ENCODE measurements at places on chromosomes 4 and X.
A peak's percentile ranks its signal among the peaks of the same experiment; 100 is the strongest.

- DNase-seq: no peak
These were observed 13.3 kb downstream of the NKX3-2 start for GRCh38 chr4:13530823-13531624.

GRCh38 chr4:147768113-147768512 lies 36.2 kb downstream of the ARHGAP10 start:
- peak; percentile 94 for DNase-seq

GRCh38 chr4:62490635-62491034 lies 1290.5 kb downstream of the ADGRL3 start:
- DNase-seq: no peak

GRCh38 chrX:136858007-136858756 lies 22.3 kb downstream of the RBMX start:
- no peak for DNase-seq

DNA sequence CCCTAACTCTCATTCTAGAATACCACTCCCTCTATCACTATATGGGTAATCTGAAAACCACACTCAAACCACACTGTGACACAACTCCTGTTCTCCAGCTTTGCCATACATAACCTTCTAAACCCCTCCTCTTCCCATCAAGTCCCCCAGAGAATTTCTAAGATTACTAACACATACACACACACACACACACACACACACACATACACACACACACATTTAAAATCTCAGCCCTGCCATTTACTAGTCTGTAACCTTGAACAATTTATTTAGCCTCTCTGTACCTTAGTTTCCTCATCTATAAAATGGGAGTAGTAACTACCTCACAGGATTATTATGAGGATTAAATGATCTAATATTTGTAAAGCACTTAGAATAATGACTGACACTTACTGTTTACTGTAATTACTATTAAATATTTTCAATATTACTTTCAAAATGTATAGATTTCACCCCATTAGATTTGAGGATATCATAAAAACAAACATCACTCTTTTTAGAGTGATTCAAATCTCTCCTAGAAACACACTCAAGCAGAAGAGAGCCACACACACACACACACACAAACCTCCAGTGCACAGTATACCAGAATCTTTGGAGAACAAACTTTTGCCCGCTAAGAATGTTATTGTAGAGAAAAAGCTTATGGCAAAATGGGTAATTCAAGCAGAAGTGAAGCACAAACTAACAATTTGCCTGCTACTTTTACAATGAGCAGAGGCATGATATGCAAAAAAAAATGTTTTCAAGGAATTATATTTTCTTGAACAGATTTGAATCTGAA lies 3.8 kb downstream of the ANKRD50 start:
- DNase-seq: peak; percentile 43
